Stimulated activated CD4-positive, alpha-beta T cell treated with anti-CD3 and anti-CD28 coated beads, Interleukin-1b, Interleukin-23, amount 100 ng/mL, for 1 hour (primary cell): ENCODE measurements at places on chromosomes 13 and 19.

- DNase-seq: no peak
Measured at GRCh38 chr19:13441810-13442512, 64.3 kb downstream of the CACNA1A start.

GRCh38 chr19:51256155-51256625 lies 5.3 kb downstream of the SIGLECL1 start:
- no peak for DNase-seq

DNA sequence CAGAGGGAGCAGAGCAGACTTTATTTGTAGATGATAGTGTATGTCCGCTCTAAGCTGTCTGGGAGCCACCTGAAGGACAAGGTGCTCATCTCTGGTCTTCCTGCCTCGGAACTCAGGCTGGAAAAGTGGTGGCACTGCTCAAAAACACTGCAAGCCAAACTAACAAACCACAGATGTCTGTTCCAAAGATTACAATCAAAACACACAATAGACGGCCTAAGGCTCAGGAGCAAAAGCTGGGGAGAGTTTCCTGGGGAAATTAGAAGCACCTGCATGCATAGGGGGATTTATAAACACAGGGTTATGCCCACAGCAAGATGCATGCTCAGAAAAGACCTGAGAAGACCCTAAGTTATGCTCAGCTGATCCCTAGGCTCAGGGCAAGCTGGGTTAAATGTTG lies 9.4 kb upstream of the EVI5L start:
- no peak for DNase-seq

GRCh38 chr13:100176801-100177400 lies 88.0 kb downstream of the PCCA start:
- DNase-seq: no peak

DNA sequence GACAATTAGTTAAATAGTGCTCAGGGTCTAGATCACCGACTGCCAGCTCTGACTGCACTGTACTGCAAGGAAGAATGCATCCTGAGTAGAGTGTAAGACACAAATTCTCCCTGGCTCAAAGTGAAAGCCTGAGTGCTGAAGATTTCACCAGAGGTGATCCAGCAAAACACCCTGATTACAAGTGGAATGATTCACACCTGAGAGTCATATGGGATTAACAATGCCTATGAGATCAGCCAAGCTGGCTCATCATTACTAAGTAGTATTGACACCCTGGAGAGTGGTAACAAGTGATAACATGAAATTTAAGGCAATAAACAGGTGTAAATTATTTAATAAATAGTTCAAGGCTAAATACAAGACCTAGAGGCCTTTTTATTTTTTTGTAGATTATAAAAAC lies 403.8 kb upstream of the PRR20A start:
- DNase-seq: no peak

GRCh38 chr19:42083537-42083936 lies 7.6 kb downstream of the ZNF574 start:
- no peak for DNase-seq

GRCh38 chr13:46728777-46729176 lies 68.2 kb downstream of the ESD start:
- no peak for DNase-seq

- no peak for DNase-seq
Measured at GRCh38 chr19:35029737-35030256, 473 bp upstream of the SCN1B start.

DNA sequence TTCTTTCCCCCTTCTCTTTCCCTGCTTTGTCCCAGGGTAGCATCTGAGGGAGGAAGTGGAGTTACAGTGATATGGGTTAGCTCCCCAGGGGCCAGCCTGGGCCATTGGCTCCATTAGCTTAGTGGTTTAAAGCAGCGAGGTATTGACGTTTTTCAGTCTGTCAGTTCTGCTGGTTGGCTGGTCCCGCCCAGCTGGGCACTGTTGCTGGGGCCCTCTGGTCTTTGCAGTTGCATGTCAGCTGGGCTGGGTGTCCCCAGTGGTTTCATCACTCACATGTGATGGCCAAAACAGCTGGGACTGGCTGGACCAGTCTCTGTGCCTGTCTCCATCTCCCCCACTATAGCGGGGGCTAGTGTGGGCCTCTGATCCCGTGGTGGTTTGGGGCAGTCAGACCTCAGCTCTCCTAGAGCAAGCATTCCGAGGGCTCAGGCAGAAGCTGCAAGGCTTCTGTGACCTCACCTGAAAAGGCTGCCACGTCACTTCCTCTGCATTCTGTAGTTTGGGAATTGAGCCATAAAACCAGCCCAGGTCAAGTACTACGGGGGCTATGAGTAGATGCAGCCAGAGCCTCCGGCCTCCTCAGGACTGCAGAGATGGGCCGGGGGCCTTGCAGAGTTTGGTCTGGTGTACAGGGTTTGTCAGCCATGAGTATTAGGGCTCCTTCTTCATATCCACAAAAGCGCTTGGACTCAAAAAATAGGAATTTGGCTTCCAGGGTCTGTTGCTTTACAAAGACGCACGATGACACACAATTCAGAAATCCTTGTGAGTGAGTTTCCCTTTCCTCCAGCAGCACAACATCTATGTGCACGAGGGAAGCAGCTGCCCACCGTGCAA lies 30.0 kb downstream of the TSSK6 start:
- no peak for DNase-seq

DNA sequence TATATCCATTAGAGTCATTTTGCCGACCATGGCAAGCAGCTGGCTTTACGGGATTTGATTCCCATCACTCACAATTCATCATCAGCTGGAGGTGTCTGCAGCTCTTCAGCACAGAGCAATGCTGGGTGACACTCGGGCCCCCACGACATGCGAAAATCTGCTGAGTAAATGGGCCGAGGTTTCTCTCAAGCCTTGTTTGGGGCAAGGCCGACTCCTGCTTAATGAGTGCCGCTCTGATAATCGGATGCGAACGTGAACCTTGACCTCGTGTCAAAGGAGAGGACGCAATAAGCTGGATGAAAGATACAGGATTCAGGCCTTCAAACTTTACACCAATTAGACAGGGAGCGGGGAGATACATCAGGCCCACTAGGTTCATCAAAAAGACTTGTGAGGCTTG lies 65.2 kb downstream of the GGACT start:
- DNase-seq: no peak

- DNase-seq: no peak
Measured at GRCh38 chr13:30355384-30355699, 48.0 kb upstream of the KATNAL1 start.

DNA sequence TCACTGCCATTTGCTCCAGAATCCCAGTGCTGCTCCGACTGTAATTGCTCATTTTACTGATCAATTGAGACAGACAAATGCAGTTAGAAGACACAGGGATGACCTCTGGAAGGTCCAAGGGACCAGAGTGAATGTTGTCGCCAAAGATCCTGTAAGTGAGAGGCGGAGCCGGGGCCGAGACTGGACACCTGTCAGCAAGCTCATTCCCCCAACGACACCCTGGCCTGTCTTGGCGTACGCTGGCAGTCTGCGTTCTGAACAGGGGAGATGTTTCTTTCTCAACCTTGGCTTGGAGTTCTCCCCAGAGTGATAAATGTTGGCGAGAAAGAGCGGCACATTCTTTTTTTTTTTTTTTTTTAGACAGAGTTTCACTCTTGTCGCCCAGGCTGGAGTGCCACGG lies 24.2 kb downstream of the GADD45B start:
- DNase-seq: no peak

DNA sequence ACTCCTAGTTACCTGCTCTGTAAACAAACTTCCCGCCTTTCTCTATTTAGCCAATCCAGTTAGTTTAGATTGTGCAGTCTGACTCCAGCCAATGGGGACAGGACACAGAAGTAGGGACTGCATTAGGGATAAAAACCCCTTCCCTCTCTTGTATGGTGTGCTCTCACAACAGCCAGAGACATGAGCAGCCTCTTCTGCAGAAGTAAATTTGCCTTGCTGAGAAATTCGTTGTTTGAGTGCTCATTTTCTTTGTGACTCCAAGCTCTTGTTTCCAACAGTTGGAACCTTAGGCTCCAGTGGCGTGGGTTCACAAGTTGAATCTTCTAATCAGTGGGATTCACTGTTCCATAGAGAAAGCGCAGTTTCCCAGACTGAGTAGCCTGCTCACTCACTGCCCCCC lies 66.1 kb downstream of the ZNF93 start:
- DNase-seq: no peak

GRCh38 chr19:1975162-1975480 lies 34.1 kb downstream of the CSNK1G2 start:
- DNase-seq: no peak

GRCh38 chr19:13463296-13463695 lies 43.0 kb downstream of the CACNA1A start:
- DNase-seq: no peak

DNA sequence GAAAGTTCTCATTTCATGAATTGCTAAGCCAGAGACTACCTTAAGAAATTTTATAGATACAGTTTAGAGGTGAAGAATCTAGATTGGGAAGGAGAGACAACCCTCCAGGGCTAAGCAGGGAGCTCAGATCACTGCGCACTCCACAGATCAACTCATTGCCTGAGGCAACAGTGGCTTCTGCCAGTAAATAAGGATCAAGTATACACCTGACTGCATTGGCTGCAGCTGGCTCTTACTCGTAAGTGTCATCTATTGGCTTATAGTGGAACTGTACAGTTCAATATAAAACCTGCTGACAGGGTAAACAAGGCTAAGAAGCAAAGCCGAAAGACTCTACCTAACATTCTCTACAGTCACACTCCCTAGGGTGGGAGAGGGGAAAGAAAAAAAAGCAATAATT lies 18.0 kb upstream of the C1QTNF9B start:
- no peak for DNase-seq

DNA sequence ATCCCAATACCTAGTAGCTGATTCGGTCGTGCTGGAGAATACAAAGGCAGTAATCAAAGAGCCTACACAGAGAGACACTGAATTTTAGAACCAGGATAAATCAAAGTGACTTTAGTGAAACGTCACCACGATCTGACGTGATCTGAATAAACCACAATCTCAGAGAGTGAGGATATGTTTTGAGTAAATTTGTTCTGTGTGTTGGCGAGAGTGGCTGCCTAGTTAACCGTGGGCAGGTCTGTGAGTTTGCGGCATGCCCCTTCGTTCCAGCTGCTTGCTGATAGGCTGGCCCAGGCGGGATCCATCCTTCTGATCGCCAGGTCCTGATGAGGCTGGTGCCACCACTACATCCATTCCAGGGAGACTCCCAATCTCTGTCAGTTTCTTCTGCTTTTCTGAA lies 40.4 kb downstream of the LRCH1 start:
- DNase-seq: no peak

- DNase-seq: no peak
Measured at GRCh38 chr13:72384879-72385278, 342.6 kb downstream of the MZT1 start.

DNA sequence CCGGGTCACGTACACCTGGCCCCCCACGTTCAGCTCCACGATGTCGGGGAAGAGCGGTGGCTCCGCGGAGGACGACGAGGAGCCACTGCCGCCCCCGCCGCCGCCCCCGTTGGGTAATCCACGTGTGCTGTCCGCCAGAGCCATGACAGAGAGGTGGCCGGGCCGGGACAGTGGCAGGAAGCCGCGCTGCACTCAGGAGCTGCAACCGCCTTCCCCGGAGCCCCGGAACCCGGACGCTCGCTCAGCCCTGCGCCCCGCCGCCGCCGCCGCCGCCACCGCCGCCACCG lies 257 bp downstream of the KCTD12 start:
- no peak for DNase-seq

GRCh38 chr19:21900401-21900800 lies 64.4 kb upstream of the ZNF43 start:
- no peak for DNase-seq

- DNase-seq: no peak
Measured at GRCh38 chr19:52896431-52897137, 851 bp downstream of the ZNF320 start.

DNA sequence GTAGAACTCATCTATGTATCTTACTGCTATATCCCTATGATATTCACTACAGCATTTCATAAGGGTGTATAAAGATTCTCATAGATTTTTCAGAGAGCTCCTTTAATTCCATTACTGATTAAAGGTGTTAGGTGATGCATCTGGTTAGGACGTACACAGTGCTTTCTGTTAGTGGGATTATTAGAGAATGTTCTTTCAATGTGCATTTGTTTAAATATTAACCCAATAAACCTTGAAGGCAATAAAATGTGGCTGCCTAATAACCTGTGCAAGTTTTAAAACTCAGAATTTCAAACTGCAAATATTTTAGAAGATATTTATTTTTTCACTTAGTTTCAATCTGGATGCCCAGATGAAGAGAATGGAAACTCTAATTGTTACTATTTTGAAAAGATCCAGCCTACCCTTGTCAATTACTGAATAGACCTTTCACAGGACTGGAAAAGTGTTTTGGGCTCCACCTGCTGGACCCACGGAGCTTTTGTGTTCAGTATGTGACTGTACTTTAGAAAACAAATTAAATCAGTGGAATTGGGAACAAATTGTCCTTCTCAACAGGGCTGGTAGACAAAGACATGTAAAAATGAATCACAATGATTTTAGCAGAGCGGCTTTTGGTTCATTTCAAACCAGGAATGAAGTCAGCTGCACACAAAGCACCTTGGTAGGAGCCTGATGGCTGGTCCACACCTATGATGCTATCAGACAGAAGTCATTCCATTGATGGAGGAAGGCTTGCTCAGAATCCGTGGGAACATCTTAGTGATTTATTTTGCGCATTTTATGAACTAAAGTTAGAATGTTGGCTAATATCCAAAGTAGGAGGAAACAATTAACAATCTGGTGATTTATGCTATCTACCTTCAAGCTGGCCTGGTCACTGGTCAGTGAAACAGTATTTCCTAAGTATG lies 89.4 kb upstream of the RAP2A start:
- DNase-seq: peak; percentile 25

DNA sequence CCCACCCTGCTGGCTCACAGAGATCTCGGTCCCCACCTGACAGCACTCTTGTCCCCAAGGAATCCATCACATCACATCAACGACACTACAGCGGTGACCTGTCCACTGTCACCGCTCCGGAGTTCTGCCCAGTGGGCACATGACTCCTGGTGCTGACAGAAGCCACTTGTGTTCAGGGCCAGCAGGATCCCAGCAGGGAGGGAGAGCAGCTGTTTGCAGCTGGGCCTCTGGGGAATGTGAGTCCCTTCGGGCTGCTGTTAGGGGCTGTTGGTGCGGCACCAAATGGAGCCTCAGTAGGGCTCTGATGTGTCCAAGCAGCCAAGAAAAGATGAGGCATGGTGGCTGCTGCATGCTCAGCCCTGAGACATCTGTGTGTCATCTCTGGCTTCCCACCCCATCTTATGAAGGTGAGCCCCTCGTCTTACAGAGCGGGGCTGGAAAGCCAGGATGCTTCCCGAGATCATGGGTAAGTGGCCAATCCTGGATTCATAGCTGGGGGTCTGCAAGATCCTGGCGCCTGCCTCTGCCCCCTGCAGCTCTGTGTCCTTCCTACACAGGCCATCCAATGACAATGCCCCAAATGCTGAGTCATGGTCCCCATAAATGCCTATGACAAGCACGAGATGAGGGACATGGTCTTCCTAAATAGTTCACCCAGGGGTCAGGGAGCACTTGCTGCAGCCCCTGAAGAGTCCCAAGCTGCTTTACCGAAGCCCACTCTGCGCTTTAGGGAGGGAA lies 56.0 kb downstream of the F2RL3 start:
- no peak for DNase-seq

GRCh38 chr13:112895521-112896465 lies 73.2 kb upstream of the MCF2L start:
- DNase-seq: no peak
